ENCODE measurements at places on chromosomes 3 and 15.

GRCh38 chr3:122107171-122107570 lies 52.0 kb downstream of the CD86 start:
- DNase-seq, result no peak

GRCh38 chr3:152650177-152650576 lies 184.8 kb upstream of the P2RY1 start:
- DNase-seq, result no peak

DNA sequence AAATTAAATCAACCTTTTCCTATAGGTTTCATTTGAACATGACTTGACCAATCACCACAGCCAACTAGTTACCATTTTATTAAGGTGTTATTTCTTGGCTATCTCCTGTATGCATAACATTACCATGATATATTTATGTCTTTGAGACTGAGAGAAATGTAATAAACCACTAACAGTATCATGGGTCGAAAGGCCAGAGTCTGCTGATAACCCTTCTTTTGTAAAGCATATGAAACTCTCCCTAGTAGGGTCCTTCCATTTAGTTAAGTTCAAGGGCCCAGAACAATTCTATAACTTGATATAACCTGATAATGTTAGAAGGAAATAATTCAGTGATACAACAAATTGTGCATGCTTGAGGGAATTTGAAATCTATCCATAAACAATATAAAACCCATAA lies 14.3 kb upstream of the DPH6 start:
- no peak for DNase-seq

- DNase-seq, result no peak
Measured at GRCh38 chr3:189404024-189404423, 227.2 kb upstream of the TP63 start.
